ENCODE measurements at places on chromosomes 16 and 17.

- peak; percentile 94 for DNase-seq
Observed at GRCh38 chr17:4220655-4221054, 43.1 kb downstream of the ANKFY1 start.

DNA sequence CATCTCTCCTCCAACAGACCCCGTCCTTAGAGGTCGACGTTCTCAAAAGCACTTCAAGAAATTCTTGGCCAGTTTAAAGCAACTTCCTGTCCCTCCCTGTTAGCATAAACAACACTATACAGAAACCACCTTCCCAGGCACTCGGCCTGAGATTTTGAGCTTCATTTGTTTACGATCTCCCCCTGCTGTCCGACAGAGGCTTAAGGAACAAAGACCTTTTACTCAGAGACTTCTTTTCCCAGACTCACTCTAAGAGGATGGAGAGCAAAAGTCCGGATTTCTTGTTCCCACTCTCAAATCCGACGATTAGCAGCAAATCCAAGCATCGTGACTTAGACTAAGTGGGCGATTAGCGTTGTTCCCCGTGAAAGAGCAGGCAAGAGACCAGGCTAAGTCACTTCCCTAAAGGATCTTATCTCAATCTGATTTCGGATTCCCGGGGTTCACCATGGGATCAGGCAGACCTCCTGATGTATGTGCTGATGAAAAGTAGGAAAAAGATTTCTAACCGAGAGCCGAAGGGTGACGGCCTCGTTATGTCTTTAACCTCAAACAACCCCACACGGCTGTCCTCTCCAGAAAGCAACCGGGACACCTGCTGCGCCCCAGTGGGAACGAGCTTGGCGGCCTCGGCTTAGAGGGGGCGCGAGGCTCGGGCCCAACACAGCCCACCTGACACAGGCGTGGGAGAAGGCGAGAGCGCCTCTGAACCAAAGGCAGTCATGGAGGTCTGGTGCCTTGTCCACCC is 598 bp downstream of the INPP5K start:
- DNase-seq: peak; percentile 97

DNA sequence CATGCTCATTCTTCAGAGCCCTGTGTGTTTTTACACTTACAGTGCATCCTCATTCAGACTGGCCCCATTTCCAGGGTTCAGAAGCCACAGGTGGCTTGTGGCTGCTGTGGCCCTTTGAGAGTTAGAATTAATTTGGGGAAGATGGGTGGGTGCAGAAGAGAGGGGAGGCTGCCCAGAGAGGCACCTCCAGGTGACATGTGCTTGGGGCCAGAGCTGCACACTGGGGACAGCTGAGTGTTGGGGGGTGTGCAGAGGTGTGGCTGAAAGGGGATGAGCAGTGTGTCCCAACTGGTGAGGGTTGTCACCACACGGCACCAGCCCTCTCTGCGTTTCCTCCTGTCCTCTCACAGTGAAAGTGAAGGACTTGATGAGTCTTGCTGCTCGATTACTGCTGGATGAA is 6.9 kb upstream of the EIF1 start:
- DNase-seq: no peak

- no peak for DNase-seq
Observed at GRCh38 chr17:58327363-58328194, 1.0 kb downstream of the TSPOAP1 start.

GRCh38 chr17:39928858-39929645 is 1.5 kb downstream of the LRRC3C start:
- peak; percentile 92 for DNase-seq

- no peak for DNase-seq
Observed at GRCh38 chr17:52158450-52159042, at the start of gene CA10. Gene CA10, minus strand, starts transcription at chr17:52158714.

- no peak for DNase-seq
Observed at GRCh38 chr17:83068641-83069570, 10.5 kb upstream of the METRNL start.

DNA sequence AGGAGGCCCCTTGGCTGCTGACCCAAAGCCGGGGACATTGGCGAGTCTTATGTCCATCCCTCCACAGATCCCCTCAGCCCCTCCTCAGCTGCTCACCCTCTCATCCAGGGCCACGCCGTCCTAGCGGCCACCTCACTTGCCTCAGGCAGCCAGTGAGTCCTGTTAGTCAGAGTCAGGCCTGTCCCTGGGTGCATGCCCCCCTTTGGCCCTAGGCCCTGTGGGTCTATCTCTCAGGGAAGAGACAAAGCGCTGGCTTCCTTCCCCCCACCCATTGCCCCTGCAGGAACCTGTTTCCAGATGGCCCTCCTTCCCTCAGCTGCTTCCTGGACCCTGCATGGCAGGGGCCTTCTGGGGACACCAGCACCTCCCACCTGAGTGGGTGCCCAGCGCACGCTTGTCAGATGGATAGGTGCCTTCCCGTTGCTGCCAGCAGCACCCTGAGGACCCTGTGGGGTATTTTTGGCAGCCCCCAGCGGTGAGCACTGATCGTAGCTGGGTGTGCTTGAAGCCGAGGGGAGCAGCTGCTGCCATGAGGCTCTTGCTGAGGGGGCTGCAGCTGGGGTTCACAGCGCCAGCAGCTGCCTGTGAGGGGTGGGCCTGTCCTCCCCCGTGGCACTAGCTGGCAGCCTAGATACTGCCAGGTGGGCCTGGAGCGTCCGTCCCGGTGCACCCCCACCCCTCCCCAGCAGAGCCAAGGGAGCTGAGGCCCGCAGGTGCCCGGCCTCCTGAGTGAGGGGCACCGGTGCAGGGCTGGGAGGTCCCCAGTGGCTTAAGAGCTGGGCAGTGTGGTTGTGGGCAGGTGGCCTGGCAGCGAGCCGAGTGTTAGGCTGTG is 8.4 kb downstream of the DBNDD1 start:
- DNase-seq: no peak

DNA sequence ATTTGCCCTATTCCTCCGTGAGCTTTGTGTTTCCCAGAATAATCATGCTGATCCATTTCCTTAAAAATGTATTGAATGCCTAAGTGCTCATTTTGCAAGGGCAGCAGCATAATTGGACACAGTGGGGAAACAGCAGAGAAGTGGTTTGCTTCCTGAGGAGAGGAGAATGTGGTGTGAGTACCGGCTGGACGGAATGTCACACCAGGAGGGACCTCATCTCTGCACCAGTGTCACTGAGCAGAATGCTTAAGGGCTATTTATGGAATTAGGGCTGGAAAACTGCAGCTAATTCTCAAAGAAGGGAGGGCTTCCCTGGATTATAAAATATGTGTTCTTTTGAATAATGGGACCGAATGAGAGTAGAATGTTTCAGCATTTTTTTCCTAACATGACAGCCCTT is 1100.6 kb upstream of the RBFOX1 start:
- no peak for DNase-seq

- no peak for DNase-seq
Observed at GRCh38 chr16:69033151-69033949, 72.1 kb upstream of the HAS3 start.

- peak; percentile 30 for DNase-seq
Observed at GRCh38 chr16:28543072-28543471, 4.3 kb upstream of the NUPR1 start.

DNA sequence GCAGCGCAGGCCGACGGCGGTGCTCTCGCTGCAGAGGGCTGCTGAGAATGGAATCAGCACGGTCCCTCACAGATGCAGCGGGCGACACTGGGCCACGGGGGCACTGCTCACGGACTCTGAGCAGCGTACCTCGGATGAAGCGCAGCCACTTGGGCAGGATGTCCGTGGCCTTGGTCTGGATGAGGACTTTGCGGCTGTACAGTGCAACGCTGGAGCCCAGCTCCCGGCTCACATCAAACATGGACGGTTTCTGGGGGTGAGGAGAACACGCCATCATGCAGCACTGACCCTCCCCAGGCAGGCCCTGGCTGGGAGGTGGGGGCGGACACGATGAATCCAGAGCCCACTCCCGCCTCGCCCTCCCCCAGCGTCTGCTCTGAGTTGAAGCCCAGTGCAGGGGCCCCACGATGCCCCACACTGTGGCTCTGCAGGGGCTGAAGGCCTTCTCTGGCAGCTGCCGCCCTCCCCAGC is 18.1 kb downstream of the DNASE1 start:
- no peak for DNase-seq

- DNase-seq: no peak
Observed at GRCh38 chr17:7854851-7855659, at the start of gene TMEM88. Gene TMEM88, plus strand, starts transcription at chr17:7855066. Its CDS starts 9 bp downstream, at chr17:7855075.

- DNase-seq: no peak
Observed at GRCh38 chr17:17528696-17529652, 32.8 kb upstream of the RASD1 start.

Data from fibroblast of villous mesenchyme (primary cell).